Stimulated activated CD4-positive, alpha-beta T cell treated with anti-CD3 and anti-CD28 coated beads, TNF-alpha, amount 100 ng/mL, for 48 hours (primary cell): ENCODE measurements at places on chromosomes 2 and 18.

- DNase-seq, result no peak
Measured at GRCh38 chr18:25516121-25516520, 164.2 kb upstream of the ZNF521 start.

DNA sequence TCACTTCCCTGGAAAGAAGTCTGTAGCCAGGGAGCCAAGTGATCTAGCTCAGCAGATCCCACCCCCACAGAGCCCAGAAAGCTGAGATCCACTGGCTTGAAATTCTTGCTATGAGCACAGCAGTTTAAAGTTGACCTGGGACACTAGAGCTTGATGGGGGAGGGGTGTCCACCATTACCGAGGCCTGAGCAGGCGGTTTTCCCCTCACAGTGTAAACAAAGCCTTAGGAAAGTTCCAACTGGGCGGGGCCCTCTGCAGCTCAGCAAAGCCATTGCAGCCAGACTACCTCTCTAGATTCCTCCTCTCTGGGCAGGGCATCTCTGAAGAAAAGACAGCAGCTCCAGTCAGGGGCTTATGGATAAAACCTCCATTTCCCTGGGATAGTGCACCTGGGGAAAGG lies 887.2 kb upstream of the LRATD1 start:
- DNase-seq, result no peak

DNA sequence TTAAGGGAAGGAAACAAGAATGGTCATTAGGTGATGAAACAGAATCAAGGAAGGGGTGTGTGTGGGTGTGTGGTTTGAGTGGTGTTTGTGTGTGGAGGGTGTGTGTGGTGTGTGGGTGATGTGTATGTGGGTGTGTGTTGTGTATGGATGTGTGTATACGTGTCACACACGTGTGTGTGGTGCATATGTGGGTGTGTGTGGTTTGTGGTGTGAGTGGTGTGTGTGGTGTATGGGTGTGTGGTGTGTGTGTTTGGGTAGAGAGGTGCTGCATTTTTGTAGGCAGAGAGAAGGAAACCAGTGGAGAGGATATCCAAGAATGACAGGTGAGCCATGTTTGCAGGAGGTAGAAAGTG lies 1.1 kb upstream of the CEP192 start:
- no peak for DNase-seq

- no peak for DNase-seq
Measured at GRCh38 chr18:32167980-32168730, 21.7 kb upstream of the MEP1B start.

DNA sequence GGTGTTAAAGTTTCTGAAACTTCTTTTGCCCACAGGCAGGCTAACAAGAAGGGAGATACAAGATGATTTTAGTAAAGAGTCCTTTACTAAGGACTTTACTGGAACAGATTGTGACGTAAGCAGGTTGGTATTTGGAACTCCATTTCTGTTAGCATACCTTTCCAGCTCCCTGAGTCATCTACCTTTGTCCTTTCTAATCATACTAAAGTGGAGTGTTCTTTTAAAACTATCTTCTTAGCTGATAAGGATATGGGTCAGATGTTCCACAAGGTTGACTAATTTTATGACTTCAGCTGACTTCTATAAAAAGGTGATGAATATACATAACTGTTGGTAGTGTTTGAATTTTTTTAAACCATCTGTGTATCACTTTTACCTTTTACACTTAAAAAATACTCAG lies 21.1 kb downstream of the UGP2 start:
- no peak for DNase-seq

GRCh38 chr18:79987566-79987965 lies 797 bp downstream of the TXNL4A start:
- no peak for DNase-seq

DNA sequence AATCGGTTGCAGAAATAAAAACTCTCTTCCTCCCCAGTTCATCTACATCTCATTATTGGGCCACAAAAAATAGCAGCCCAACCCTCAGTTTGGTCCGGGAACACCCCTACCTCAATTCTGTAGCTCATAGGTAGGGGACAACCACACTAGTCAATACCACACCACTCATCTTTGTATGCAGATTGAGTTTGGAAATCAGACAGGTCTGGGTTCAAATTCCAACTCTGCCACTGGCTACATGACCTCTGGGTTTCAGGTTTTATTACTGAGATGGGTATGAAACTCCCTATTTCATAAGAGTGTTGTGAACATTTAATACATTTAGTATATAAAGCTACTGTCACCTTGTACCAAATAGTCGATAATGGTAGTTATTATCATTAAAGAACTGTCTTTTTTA lies 2.2 kb upstream of the SUCLG1 start:
- no peak for DNase-seq

DNA sequence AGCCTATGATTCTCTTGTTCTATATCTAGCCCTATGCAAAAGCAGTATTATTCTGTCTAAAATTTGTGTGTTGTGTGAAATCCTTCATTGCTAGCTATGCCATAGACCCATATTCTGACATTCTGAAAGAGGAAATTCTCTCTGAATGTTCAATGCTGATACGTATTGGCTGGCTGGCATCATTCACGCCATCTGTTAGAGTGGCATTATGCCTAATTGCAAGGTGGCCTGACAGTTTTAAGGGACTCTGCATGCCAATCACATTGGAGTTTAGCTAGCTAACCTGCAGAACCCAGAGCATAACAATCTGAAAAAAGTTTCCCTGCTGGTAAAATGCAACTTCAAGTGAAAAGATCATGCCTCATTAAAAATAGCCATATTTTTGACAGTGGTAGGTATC lies 316.0 kb downstream of the SOX11 start:
- no peak for DNase-seq
